ENCODE measurements at places on chromosomes 5 and 9.

GRCh38 chr9:124274226-124274625 lies 16.5 kb downstream of the NEK6 start:
- DNase-seq = no peak

GRCh38 chr9:133059623-133060022 lies 2.2 kb upstream of the CEL start:
- DNase-seq = no peak

GRCh38 chr9:112041536-112042243 lies 133.4 kb downstream of the SUSD1 start:
- DNase-seq = peak; percentile 46

DNA sequence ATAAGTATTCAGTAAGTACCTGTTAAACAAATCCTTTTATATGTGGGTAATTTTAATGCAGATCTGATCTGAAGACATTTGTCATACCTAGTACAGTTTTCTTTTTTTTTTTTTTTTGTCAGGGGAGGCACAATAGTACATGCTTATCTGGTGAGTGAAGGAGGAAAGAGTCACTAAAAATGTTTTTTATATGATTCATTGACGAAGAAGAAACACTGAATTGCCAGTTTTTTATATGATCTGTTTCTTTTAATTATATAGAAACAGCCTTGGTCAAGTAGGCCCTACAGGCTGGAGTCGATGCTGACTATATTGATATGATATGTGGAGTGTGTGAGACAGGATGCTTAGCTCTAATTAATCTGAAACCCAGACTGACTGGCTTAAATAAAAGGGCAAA lies 315.2 kb downstream of the PSAT1 start:
- DNase-seq = no peak

DNA sequence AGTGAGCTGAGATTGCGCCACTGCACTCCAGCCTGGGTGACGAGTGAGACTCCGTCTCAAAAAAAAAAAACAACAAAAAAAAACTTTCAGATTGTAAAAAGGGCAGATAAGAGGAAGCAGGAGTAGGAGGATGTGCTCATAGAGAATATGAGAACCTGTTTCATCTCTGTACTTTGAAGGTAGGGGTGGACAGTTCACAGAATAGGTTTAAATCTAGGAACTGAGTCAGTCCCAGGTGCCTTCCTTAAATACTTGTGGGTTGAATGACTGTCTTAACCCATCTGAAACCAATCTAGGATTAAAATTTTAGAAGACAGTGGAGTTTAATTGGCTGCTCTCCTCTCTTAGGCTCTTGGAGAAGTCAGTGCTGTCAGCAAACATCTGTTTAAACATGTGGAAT lies 12.4 kb downstream of the POLK start:
- DNase-seq = no peak

DNA sequence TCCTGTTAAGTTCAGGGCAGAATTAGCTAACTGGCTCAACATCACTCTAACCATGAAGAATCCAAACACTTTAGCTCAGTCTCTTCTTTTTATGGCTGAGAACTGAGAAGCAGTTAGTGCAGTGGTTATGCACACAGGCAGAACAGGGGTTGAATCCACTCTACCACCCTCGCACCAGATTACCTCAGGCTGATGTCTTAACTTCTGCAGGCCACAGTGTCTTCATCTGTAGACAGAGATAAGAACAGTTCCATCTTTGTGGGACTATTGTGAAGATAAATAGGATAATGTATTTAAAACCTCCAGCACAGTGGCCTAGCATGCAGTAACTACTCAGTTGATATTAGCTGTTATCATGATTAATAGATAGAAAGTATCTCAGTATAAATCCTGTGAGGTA lies 54.8 kb downstream of the FAM114A2 start:
- no peak for DNase-seq

DNA sequence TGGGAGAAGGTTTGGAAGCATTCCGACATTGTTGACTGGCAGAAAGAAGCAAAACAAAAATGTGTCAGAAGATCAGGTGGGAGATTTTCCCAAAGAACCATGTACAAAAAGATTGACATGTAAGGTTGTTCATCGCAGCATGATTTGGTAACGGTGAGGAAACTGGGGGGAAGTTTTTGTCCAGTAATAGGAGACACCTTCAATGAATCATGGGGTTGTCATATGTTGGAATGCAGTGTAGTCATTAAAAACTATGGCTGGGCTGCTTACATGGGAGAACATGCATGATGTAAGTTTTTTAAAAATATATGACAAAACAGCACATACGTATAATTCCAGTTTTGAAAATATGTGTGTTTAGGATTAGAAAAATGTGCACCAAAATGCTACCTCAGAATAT lies 50.5 kb downstream of the HSD17B3 start:
- no peak for DNase-seq

- no peak for DNase-seq
Measured at GRCh38 chr9:36603006-36603405, 30.3 kb downstream of the MELK start.

GRCh38 chr5:14440582-14441431 lies 140.8 kb upstream of the OTULINL start:
- no peak for DNase-seq

DNA sequence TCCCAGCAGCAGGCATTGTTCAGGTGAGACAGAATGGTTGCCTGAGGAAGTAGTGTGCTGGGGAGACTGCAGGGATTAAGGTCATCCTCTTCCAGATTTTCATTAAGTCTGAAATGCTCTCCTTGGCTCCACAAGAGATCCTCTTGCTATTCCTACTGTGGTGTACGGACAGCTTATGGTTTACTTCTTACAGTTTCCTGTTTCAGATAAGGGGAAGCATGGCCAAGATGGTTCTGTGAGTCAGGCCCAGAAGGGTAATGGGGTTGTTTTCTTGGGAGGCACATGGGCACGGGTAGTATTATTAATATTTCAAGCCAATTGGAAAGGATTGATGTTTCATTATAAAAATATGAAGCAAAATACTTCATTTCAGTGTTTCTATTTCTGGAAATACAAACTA lies 42.9 kb downstream of the GLRX start:
- no peak for DNase-seq

- DNase-seq = no peak
Measured at GRCh38 chr5:126471875-126472537, 48.8 kb downstream of the GRAMD2B start.

GRCh38 chr9:30235564-30235963 lies 2148.9 kb upstream of the ACO1 start:
- no peak for DNase-seq

DNA sequence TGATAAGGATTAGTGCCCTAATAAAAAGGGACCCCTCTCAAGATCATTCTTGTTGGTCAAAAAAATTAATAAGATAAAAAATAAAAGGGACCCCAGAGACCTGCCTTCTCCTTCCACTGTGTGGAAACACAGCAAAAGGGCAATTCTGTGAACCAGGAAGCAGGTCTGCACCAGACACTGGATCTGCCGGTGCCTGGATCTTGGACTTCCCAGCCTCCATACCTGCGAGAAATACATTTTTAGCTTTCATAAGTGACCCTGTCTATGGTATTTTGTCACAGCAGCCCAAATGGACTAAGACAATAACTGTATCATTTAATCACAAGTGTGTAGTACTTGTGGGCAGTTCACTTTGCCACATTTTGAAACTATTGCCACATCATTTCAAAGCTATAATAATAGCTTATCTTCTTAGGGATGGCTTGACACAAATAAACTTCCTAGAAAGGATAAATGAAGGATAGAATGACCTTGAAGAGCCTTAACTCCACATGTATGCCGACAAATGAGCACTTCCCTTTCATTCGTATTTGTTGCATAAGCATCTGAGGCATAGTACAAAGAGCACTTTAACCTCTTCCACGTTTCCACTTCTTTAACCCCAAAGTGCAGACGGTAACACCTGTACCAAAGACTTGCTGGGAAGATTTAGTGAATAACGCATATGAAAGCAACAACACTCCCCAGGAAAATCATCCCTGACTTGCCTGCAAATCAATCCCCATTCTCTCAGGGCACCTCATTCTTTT lies 336.5 kb downstream of the RFX3 start:
- no peak for DNase-seq

GRCh38 chr9:36306471-36307306 lies 48.4 kb upstream of the GNE start:
- peak; percentile 37 for DNase-seq

- no peak for DNase-seq
Measured at GRCh38 chr5:142152384-142152732, 43.8 kb downstream of the NDFIP1 start.

- no peak for DNase-seq
Measured at GRCh38 chr9:79911724-79912123, 340.0 kb downstream of the TLE4 start.

DNA sequence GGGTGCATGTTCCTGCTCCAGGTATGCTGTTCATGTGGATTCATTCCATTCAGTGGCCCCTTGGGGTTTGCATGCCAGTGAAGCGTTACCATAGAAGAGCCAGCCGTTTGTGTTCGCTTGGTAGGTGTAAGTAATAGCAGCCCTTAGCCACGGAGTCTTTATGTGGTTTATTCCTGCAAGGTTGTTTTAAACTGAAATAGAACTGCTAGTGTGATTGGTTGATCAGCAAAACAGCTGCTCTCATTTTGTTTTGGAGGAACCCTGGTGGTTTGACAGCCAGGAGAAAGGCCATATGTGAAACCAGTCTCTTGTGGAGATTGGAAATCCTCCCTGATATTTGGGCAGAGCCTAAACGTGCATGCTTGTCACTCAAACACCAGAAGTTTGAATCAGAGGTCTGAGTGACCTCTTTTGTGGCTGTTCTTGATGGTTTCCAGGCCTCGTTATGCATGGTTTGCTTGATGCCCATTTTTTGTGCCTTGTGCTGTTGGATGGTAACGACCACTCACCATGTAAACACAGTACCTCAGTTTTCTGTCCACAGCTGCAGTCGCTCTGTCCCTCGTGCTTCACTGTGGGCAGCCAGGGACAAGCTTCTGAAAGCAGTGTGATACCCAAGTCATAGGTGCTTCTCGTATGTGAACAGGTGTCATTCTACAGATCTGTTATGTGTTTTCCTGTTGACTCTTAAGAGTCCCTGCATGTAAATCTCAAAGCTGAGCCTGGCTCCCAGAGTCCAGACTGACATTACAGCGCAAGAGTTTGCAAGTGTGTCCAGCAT lies 58.3 kb upstream of the NXNL2 start:
- no peak for DNase-seq

GRCh38 chr9:114178756-114179450 lies 23.6 kb downstream of the COL27A1 start:
- no peak for DNase-seq

DNA sequence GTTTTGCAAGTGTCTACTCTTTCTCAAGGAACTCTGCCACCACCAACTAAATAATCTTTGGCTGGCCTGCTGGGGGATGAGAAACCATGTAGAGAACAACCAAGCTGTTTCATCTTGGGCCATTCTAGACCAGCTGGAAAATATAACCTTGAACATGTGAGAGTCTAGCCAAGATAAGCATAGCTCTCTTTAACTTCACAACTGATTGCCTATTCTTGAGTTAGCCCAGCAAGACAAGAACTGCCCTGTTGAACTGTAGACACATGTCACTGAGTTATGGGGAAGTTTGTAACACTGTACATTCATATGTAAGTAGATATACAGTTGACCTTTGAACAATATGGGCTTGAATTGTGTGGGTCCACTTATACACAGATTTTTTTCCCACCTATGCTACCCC lies 44.4 kb downstream of the NUP155 start:
- DNase-seq = no peak

- DNase-seq = no peak
Measured at GRCh38 chr5:130198927-130199326, 294.7 kb downstream of the CHSY3 start.

DNA sequence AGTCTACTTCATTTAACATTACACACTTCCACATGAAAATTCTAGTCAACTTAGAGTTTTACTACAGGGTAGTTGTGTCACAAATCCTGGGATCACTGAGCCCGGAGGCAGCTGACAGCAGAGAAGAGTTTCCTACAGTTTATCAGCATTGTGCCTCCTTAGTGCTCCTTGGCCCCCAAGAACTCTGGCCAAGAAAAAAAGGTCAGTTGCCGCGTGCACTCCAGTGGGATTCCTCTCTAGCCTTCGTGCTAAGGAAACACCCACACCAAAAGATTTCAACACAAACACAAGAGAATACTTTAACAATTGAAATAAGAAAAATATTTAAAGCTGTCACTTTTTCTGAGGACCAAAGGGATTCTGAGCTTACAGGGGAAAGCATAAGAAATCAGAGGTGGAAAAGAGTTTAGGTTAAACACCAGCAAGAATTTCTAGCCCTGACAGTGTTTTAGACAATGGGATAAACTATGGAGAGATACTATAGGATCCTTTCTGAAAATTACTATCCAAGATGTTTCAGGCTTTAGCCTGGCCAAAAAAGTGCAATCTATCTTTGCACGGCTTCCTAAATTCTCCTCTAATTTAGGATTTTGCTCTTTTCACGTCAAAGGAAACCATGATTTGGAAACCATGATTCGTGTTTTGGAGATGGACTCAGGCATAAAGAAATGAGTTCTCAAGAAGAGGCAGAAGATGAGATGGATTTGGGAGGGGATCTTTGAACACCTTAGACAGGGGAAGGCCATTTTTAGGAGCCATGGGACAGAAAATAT lies 606.8 kb downstream of the RAB3C start:
- DNase-seq = no peak

DNA sequence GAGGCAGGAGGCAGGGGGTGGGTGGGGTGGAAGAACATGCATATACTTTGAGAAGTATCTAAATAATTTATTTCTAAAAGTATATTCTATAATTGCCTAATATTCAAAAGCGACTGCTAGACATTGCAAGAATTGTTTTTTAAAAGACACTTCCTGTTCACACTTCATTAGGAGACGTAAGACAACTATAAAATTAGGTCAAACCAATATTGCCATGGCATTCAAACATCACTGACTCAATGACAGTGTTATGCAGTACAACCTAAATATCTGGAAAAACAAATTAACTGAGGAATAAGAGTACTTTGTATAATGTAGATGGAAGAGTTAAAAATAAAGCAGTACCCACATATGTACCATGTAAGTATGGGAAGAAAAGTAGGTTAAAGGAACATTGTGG lies 4.5 kb downstream of the CCNH start:
- DNase-seq = no peak

- DNase-seq = no peak
Measured at GRCh38 chr5:102792705-102793104, 37.6 kb downstream of the PAM start.

- DNase-seq = peak; percentile 50
Measured at GRCh38 chr5:53482717-53483638, 2.5 kb downstream of the FST start.

DNA sequence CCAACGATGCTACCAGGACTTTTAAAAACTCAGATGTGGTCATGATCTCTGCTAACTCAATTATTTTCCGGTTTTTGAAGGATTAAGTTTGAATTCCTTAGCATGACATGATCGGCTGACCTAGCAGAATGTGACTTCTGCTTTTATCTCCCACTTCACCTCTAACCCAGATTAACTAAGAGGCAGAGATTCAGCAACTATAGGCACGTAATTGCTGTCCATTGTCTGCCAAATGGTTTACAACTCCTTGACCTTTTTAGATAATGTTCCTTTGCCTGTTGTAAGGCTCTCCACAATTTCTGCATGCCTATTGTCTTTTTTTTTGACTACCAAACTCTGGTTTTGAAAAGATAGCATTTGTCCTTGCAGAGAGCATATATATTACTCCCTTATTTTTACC lies 268.2 kb downstream of the BRINP1 start:
- no peak for DNase-seq

GRCh38 chr9:127305206-127305837 lies 40.7 kb downstream of the GARNL3 start:
- no peak for DNase-seq

GRCh38 chr9:85700330-85700729 lies 41.4 kb downstream of the AGTPBP1 start:
- DNase-seq = no peak

Measured in 8988T (cell line).